ENCODE measurements at places on chromosomes 2 and 18.
A peak's percentile ranks its signal among the peaks of the same experiment; 100 is the strongest.

DNA sequence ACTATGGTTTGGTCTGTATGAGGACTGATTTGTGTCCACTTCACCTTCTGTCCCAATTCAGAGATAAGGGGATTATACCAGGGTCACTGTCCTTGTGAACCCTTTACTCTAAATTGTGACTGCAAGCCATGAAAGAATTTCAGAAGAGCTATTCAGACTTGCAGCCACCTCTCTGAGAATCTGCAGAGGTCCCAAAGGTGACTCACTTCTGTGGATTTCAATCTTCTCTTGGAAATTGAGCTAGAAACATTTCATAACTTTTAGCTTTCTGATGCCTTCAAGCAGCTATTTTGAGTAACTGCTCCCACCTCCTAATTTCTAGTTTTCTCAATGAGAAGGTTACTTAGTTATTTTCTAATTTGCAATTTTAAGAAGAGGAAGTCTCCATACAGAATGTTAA is 1242.4 kb upstream of the ACVR2A start:
- H3K27ac ChIP-seq: no peak overlapping the region
- H3K36me3 ChIP-seq: no peaks in the 10 kb centered on the region
- H3K4me1 ChIP-seq: no peaks in the 10 kb centered on the region
- H3K27me3 ChIP-seq: no peaks in the 10 kb centered on the region
- no peak for DNase-seq

- no peaks in the 10 kb centered on the region for H3K27me3 ChIP-seq
- no peaks in the 10 kb centered on the region for H3K36me3 ChIP-seq
- H3K4me1 ChIP-seq: no peaks in the 10 kb centered on the region
- H3K4me3 ChIP-seq: no peak overlapping the region
Measured at GRCh38 chr2:28716265-28716865, 35.3 kb upstream of the PPP1CB start.

DNA sequence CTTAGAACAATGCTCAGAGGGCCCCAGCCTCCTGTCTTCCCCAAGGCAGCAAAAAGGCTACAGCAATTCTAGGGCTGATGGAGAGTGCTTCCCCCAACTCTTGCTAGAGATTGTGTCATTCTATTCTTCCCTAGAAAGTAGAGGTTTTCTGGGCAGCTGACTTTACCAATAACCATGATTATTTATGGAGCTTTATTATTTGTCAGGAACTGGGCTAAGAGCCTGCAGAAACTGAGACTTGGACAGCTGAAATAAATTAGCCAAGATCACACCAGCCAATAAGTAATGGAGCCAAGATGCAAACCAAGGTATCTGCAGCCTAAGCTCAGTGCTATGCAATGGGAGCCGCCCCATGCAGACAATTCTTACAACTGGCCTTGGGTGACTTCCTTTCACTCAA is 84.8 kb downstream of the CCBE1 start:
- H3K27ac ChIP-seq: no peak overlapping the region
- H3K36me3 ChIP-seq: no peaks in the 10 kb centered on the region
- no peak for DNase-seq
- H3K27me3 ChIP-seq: no peaks in the 10 kb centered on the region

DNA sequence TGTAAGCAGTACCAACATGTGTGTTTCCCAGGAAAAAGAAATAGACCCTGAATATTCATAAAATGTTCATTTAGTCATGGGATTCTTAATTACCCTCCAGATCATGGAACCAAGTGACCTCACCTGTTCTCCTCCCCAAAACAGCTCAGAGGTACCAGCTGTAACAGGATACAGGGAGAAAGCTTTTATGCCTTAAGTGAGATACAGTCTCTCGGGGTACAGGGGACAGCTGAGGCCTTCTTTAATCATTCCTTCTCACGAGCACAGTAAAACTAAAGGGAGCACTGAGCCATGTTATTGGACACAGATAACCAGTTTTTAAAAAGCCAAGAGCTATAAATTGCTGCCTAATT is 16.6 kb downstream of the EPHA4 start:
- no peak for DNase-seq
- no peaks in the 10 kb centered on the region for H3K36me3 ChIP-seq
- H3K4me1 ChIP-seq: no peaks in the 10 kb centered on the region
- H3K27me3 ChIP-seq: no peaks in the 10 kb centered on the region

DNA sequence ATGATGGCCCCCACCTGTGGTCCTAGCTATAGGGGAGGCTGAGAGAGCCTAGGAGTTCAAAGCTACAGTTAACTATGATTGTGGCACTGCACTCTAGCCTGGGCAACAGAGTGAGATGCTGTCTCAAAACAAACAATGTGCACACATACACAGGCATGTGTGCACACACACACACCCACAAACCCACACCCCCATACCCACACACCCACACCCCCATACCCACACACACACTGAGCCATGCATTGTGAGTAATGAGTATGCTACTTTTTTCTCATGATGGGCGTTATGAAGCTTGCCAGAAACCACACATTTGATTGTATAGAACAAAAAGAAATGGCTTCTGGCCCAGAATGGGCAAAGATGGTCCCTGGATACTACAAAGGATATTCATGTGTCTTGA is 691.1 kb downstream of the SLC4A3 start:
- DNase-seq: no peak
- H3K4me3 ChIP-seq: no peak overlapping the region
- H3K4me1 ChIP-seq: no peaks in the 10 kb centered on the region
- H3K27me3 ChIP-seq: no peaks in the 10 kb centered on the region
- no peaks in the 10 kb centered on the region for H3K36me3 ChIP-seq
- H3K27ac ChIP-seq: no peak overlapping the region

GRCh38 chr18:66562279-66562678 is 41.6 kb downstream of the CDH19 start:
- H3K27ac ChIP-seq: no peak overlapping the region
- no peaks in the 10 kb centered on the region for H3K27me3 ChIP-seq
- DNase-seq: no peak

DNA sequence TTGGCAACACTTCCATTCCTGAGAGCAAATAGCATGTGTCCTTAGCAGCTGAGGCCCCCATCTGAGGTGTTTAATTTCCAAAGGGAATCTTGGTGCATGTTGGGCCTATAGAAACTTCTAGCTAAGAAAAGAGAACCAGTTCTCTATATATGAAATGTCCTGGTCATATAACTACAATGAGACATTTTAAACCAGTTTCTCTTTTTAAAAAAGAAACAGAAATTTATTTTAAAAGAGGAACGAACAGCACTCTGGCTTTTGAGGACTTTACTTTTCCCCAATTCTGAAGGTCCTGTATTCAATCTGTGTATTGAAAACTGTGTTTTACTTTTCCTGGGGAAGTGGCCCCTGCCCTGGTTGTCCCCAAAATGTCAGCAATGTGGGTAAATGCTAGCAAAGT is 309.5 kb upstream of the STON1 start:
- no peaks in the 10 kb centered on the region for H3K36me3 ChIP-seq
- no peak overlapping the region for H3K4me3 ChIP-seq
- H3K27me3 ChIP-seq: no peaks in the 10 kb centered on the region
- DNase-seq: no peak
- no peaks in the 10 kb centered on the region for H3K4me1 ChIP-seq

DNA sequence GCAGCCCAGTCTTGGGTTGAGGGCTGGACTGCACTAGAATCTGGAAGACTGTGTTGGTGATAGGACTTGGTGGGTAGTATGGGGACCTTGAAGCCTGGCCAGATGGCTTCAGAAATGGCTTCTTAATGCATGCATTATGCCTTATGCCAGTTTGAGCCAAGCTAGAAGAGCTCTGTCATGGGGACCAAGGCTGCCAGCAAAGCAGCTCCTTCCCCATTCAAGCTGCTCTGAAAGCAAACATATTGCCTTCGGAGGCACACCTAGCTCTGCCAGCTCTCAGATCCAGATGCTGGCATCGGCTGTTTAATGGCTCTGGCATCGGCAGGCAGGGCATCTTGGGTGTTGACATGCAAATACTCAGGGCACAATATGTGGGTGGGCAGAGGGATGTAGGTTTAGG is 59.0 kb upstream of the IGFBP5 start:
- no peaks in the 10 kb centered on the region for H3K4me1 ChIP-seq
- no peaks in the 10 kb centered on the region for H3K27me3 ChIP-seq
- no peaks in the 10 kb centered on the region for H3K36me3 ChIP-seq
- no peak overlapping the region for H3K27ac ChIP-seq

DNA sequence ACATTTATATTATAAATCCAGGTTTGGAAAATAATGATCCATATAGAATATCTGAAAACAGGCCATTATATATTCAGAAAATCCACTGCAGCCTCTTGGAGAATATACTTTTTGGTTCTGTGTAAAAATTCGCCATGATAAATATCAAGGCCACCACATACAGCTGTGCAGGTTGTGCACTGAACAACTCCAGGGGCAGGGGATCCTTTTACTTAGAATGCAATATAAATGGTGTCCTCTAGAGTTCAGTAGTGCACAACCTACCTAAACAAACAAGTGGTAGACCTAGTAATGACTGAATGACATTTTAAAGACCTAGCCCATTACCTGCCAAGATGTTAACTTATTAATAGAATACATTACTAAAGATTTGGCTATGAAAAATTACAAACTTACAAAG is 22.4 kb downstream of the MOGAT1 start:
- DNase-seq: no peak
- no peaks in the 10 kb centered on the region for H3K36me3 ChIP-seq
- H3K27ac ChIP-seq: no peak overlapping the region
- H3K4me3 ChIP-seq: no peak overlapping the region

DNA sequence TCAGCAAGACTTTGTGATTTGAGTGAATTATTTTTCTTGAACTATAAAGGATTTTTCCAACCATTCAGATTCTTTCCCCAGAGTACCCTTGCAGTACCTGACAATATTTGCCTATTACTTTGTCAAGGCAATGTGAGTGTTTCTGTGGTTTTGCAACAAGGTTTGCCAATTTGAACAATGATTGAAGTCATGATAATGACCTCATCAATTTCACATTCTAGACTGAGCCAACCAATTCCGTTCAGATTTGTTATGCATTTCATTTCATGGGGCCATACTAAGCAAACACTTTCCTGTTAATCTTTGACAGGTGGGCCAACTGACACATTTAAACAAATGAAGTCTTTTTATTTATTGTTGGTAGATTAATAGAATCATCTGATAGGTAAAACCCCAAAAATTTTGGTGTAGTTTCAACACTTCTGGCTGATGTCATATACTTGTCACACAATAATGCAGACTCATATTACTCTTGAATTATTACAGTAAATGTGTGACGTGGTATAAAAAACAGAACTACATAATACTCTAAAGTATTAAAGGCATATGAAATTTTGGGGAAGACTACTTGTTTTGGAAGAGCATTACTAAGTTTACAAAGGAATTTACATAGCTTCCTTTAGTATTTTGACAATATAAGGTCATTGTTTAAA is 526.4 kb downstream of the DPP10 start:
- H3K27ac ChIP-seq: no peak overlapping the region
- no peak overlapping the region for H3K4me3 ChIP-seq
- H3K4me1 ChIP-seq: no peaks in the 10 kb centered on the region
- no peak for DNase-seq

GRCh38 chr18:27005589-27005988 is 140.1 kb upstream of the AQP4 start:
- H3K4me3 ChIP-seq: no peak overlapping the region
- H3K36me3 ChIP-seq: no peaks in the 10 kb centered on the region
- H3K27me3 ChIP-seq: no peaks in the 10 kb centered on the region
- DNase-seq: no peak
- H3K27ac ChIP-seq: no peak overlapping the region

GRCh38 chr2:184006998-184007397 is 591.3 kb upstream of the ZNF804A start:
- H3K27ac ChIP-seq: no peak overlapping the region
- H3K36me3 ChIP-seq: no peaks in the 10 kb centered on the region
- H3K4me3 ChIP-seq: no peak overlapping the region
- no peaks in the 10 kb centered on the region for H3K4me1 ChIP-seq
- no peaks in the 10 kb centered on the region for H3K27me3 ChIP-seq
- no peak for DNase-seq

DNA sequence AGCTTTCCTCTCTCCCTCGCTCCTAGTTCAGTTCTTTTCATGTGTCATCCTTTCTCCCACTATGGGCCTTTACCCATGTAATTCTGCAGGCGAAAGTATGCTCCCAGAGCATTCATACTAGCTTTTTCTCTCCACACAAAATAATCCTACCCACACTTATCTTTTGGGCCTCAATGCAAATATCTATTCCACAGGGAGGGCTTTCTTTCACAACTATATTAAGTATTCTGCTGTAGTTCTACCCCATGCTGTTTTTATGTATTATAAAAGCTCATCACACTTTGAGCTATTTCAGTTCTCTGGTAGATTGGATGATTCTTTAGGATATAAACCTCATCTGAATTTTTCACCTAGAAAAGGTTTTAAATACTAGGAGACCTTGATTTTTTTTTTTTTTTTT is 774.6 kb upstream of the CRIM1 start:
- no peaks in the 10 kb centered on the region for H3K27me3 ChIP-seq
- no peaks in the 10 kb centered on the region for H3K4me1 ChIP-seq
- no peak for DNase-seq
- H3K4me3 ChIP-seq: no peak overlapping the region

DNA sequence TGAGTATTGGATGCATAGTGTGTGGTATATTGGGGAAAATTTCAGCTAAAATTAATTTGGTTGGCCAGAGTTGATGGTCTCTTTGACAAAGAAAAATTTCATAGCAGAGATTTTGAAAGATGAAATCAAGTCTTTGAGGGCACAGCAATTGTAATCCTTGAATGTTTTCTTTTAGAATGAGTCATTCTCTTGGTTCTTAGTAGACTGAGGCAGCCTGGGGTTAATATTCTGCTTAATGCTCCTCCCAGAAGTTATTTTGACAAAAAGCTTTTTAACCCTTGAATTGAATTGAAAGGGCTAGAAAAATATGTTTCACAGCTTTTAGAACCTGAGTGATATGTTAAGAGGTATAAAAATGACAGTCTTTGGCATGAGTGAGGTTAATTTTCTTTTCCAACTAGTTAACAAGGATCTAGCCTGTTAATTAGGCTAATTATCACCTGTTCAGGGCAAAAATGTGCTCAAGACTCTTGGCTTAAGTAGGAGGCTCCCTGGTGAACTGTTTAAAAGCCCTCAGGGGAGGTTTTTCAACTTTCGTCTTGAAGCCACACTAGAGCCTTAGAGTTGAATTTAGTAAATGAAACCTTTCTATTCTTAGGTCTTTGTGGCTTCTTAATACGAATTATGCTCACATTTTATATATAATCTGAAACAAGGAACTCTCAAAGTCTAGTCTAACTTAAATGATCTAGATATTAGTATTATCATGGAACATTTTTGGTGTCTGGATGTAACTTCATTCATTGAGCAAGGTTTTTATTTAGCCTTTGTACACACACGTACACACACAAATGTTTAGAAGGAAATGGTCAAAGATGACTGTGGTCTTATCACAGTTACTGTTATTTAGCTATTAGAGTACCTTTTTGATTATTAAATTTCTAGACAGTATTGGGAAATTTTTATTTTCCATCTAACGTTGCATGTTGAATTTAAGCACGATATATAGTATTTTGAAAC is 272.5 kb downstream of the ZNF407 start:
- no peaks in the 10 kb centered on the region for H3K27me3 ChIP-seq
- no peak overlapping the region for H3K27ac ChIP-seq
- no peak overlapping the region for H3K4me3 ChIP-seq
- DNase-seq: no peak
- H3K36me3 ChIP-seq: no peaks in the 10 kb centered on the region

- H3K4me3 ChIP-seq: peak within 1 kb of the TSS; percentile 32
- H3K27me3 ChIP-seq: peaks cover 20% of the 10 kb centered on the region
- no peak within 1 kb of the TSS for H3K27ac ChIP-seq
- H3K4me1 ChIP-seq: no peaks in the 10 kb centered on the region
- H3K36me3 ChIP-seq: no peaks in the 10 kb centered on the region
- DNase-seq: no peak
Measured at GRCh38 chr2:182866461-182867406, at the start of gene FRZB. TSS of gene FRZB (minus strand) at chr2:182866637. CDS start at chr2:182866552, 85 bp downstream.

Measured in CD8-positive, alpha-beta memory T cell (primary cell).